GM18507 (cell line): ENCODE measurements at places on chromosomes 2 and 18.

DNA sequence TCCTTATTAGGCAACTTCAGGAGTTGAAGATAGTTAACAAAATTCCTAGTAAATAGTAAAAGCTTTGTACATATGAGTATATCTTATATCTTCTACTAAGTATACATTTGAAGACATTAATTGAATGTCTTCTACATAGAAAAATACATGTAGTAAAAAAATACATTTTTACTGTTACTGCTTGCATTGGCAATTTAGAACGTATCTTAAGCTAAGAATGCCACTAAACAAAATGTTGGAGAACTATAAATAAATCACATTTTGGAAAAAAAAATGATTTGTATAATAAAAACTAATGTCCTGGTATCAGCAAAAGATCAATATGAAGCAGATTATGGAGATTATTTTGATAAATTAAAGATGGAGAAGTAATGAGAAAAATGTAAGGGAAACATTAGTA, 434.2 kb upstream of the SLC8A1 start:
- DNase-seq: no peak

- DNase-seq: no peak
Measured at GRCh38 chr2:36379710-36380448, 24.3 kb downstream of the CRIM1 start.

DNA sequence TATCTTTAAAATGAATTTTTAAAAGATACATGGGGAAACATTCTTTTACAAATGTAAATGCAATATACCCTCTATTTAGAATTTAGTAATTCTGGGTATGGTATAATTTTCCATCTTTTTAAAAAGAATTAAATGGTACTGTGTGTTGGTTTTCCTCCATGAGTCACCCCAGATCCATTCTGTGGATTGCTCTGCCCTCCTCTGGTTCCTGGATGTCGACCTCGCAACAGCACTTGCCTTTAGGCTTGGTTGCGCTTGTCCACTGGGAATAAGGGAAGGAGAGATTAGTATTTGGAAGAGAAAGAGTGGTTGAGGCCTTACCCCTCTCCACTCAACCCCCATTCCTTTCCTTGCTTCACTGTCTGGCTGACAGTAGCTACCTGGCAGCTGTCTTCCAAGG, 90.4 kb downstream of the FTCDNL1 start:
- no peak for DNase-seq

GRCh38 chr2:116809109-116809508, 1005.4 kb upstream of the DDX18 start:
- DNase-seq: no peak

DNA sequence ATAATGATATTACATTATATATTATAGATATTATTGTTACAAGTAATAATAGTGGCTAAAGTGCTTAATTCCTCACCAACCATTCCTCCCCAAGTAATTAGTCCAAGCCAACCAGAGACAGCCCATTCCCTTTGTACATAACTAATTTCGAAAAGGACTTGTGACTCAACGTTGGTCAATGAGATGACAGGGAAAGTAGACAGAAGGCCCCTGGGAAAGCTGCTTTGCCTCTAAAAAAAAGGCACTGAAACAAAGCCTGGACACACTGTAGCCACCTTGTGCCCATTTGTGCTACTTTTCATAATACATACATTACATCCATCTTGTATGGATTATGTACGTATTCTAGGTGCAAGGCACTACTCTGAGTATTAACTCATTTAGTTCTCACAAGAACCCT, 28.8 kb downstream of the COLEC12 start:
- DNase-seq: no peak

GRCh38 chr2:178484245-178485041, 4.2 kb downstream of the PLEKHA3 start:
- DNase-seq: no peak

GRCh38 chr2:46669996-46670793, 190.8 kb downstream of the TMEM247 start:
- no peak for DNase-seq

DNA sequence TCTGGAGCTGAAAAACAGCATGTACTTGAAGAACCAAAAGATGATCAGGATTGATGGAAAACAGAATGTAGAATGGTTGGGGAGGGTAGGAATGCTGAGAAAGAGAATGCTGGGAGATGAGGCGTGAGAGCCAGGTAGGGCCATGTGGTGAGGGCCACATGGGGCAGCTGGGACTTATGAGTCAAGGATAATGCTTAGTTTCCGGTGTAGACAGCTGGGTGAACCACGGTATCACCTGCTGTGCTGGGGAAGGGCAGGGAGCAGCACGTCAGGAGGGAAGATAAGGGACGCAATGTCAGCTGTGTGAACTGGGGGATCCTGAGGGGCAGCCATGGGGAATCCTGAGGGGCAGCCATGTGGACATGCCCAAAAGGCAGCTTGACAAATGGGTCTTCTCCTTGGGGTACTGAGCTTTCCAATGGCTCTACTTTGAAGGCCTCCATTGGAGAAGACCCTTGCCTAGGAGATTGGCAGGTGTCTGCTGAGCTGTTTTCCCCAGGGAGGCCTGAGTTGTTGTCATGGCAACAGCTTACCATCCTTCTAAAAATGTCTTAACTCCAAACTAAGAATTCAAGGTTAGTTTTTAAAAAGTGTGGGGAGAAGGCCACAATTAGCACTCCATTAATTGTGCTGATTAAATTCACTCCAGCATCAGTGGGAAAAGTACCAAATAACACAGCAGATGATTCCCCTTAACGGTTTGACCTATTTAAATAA, 51.1 kb downstream of the MTHFD2 start:
- DNase-seq: no peak

DNA sequence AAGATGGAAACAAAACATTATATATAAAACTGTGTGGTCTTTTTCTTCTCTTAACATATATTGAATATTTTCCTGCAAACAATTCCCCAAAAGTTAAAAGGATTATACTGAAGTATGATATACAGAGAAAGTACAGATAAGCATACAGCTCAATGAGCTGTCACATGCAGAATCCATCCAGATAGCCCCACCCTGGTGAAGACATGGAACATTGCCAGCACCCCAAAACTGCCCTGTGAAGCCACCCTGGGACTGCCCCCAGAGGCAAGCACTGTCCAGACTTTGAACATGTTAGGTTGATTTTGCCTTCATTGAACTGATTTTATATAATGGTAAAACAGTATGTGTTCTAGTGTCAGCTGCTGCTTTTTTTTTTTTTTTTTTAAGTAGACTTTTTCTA, 112.3 kb upstream of the IL1R2 start:
- no peak for DNase-seq

DNA sequence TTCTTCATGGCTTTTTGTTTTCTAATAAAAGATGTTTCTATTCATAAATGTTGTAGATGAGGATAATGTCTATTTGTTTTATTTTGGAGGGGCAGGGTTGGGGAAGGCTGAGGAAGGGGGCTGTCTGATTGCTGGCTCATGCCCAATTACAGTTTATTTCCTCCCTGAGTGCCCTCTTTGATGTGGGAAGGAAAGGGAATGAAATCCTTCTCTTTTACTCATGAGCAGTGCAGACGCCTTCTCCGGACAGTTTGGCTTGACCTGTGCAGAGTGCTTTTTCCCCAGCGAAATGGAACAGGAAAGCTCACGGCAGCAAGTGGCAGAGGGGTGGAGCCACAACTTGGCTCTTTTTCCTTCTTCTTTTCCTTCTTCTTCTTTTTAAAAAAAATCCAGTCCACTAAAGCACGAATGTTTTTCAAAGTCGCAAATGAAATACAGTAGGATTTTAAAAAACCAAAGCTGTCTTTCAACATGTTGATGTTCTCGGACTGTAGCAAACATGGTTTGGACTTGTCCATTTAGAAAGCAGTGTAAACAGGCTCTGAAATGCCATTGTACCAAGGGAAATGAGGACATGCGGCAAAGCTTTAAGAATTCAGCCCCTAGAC, 34.5 kb downstream of the RAB31 start:
- no peak for DNase-seq

DNA sequence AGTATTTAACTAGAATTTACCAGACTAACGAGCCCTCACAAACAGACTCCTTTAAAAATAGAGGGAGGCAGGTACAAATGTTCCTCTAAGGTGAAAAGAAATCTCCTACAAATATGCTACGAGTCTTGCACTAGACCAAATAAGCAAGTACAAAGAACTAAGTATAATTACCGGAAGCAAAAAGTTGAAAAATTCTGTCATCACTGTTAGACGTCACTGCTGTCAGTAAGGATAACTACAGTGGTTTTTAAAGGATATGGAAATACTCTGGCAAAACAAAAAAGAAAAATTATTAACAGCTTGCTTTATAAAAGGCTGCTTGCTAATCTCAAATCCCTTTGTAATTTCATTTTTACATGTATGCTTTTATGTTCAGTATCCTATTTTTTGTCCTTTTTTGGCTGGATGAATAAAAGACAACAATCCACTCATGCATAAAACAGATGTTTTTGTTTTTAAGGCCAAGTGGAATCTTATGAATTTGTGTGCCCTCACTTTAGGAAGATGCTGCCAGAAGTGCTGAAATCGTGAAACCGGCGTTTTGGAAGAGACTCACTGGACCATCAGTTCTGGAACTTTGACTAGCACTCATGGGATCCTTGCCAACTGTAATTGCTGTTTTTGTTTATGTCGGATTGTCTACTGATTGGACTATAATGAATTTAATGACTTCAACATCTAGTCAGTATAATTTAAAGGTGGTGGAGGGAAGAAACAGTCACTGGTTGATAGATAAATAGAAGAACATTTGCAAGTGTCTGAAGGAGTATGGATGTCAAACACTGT, 6.7 kb downstream of the ZNF521 start:
- no peak for DNase-seq

GRCh38 chr2:174753038-174753633, 11.1 kb downstream of the CHRNA1 start:
- no peak for DNase-seq

GRCh38 chr18:77948567-77948966, 698.9 kb downstream of the GALR1 start:
- no peak for DNase-seq

DNA sequence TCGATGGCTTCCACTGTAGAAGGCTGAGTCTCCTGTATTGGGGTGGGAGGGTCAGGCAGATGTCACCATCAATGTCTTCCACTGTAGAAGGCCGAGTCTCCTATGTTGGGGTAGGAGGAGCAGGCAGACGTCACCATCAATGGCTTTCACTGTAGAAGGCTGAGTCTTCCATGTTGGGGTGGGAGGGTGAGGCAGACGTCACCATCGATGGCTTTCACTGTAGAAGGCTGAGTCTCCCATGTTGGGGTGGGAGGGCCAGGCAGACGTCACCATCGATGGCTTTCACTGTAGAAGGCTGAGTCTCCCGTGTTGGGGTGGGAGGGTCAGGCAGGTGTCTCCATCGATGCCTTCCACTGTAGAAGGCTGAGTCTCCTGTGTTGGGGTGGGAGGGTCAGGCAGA, 117.5 kb upstream of the TPO start:
- DNase-seq: no peak

GRCh38 chr2:70380621-70381020, 78.8 kb upstream of the FAM136A start:
- no peak for DNase-seq
